ENCODE measurements at places on chromosomes 2 and 18. TPM values are rescaled to one million over a fixed set of nuclear protein-coding genes. Genes with fewer than 3 reads are reported as not detected.

DNA sequence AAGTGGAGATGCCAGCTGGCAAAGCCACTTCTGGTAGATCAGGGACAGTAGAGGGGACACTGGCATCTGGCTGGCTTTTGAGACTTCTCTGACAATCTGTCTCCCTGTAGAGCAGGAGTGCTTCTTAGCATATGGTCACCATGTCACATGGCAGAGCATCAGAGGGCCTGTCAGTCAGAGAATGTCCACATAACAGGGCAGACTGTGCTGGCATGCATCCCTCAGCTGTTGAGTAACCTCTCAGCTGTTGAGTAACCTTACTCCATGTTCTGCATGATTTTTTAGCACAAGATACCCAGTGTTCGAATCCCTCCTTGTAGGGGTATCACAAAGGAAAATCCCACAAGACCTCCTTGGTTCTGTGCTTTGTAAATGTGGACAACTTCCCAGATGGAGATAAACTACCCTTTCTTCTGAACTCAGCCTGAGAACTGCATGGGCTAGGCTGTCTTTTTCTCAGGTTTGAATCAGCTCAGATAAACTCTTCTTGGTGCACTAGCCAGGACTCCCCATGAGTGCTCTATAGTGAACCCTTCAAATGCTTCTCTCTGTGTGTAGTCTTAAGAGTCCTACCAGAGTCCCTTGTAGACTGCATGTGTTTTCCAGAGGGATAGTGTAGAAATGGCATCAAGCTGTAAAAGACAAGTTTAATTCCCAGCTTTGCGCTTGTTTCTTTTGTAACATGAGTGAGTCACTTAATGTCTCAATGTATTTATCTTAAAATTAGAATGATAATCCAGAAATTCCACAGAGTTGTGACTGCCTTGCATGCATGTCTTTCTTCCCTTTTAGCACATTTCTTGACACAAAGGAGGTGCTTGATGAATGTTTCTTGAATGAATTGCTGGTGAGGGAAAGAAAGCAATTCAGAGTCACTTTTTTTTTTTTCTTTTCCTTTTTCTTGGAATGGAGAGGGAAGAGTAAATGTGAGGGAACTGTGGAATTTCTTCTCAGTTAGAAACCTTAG, 442.3 kb upstream of the HNMT start:
- no peaks in the 10 kb centered on the region for H3K27me3 ChIP-seq
- H3K27ac ChIP-seq: no peak overlapping the region
- H3K4me1 ChIP-seq: no peaks in the 10 kb centered on the region

DNA sequence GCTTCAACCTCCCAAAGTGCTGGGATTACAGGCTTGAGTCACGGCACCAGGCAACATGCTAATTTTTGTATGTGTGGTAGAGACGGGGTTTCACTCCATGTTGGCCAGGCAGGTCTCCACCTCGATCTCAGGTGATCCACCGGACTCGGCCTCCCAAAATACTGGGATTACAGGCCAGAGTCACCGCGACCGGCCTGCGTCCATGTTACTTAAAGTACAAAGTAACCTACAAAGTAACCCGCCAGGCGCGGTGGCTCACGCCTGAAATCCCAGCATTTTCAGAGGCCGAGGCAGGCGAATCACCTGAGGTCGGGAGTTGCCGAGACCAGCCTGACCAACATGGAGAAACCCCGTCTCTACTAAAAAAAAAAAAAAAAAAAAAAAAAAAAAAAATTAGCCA, 1.1 kb upstream of the ANKRD30B start:
- H3K4me1 ChIP-seq: no peaks in the 10 kb centered on the region
- H3K27me3 ChIP-seq: peaks cover 10% of the 10 kb centered on the region
- no peaks in the 10 kb centered on the region for H3K36me3 ChIP-seq
- H3K4me3 ChIP-seq: no peak overlapping the region

The GPR155 gene
- total RNA-seq: 3.1 TPM

- H3K4me1 ChIP-seq: peaks cover 14% of the 10 kb centered on the region
- DNase-seq: no peak
- no peaks in the 10 kb centered on the region for H3K27me3 ChIP-seq
- H3K4me3 ChIP-seq: no peak overlapping the region
- no peak overlapping the region for H3K27ac ChIP-seq
- H3K36me3 ChIP-seq: peaks cover 5% of the 10 kb centered on the region
These were observed 88.3 kb downstream of the RAPH1 start for GRCh38 chr2:203446780-203447179.

GRCh38 chr2:60413814-60414168, 139.7 kb downstream of the BCL11A start:
- H3K27me3 ChIP-seq: peaks cover 4% of the 10 kb centered on the region
- H3K27ac ChIP-seq: no peak overlapping the region
- H3K36me3 ChIP-seq: no peaks in the 10 kb centered on the region

- H3K27me3 ChIP-seq: peaks cover 3% of the 10 kb centered on the region
- H3K4me3 ChIP-seq: no peak overlapping the region
- no peak overlapping the region for H3K27ac ChIP-seq
- peaks cover 18% of the 10 kb centered on the region for H3K4me1 ChIP-seq
- peaks cover 4% of the 10 kb centered on the region for H3K36me3 ChIP-seq
These were observed 37.0 kb upstream of the EPC2 start for GRCh38 chr2:148607566-148607965.

The SH2D6 gene
- total RNA-seq: 0.96 TPM

- peaks cover 5% of the 10 kb centered on the region for H3K4me1 ChIP-seq
- H3K36me3 ChIP-seq: peaks cover 1% of the 10 kb centered on the region
- H3K27me3 ChIP-seq: peaks cover 75% of the 10 kb centered on the region
These were observed 8.7 kb upstream of the SIX3 start for GRCh38 chr2:44932564-44933392.

DNA sequence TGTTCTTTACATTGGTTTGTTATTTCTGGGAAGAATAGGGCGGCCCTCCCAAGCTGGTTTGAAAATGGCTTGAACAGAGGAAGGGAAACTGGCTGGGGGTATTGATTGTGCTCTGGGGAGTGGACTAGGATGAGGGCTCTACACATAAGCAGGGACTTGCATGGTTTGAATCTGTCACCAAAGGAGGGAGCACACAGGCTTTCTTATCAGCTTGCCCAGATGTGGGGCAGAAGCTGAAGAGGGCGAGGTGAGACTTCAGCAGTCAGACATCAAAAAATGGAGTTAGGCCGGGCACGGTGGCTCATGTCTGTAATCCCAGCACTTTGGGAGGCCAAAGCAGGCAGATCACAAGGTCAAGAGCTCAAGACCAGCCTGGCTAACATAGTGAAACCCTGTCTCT, 7.2 kb upstream of the RAB12 start:
- peaks cover 14% of the 10 kb centered on the region for H3K4me1 ChIP-seq
- DNase-seq: no peak
- no peak overlapping the region for H3K4me3 ChIP-seq
- no peak overlapping the region for H3K27ac ChIP-seq

The EVX2 gene
- not detected for total RNA-seq

The RNF144A gene
- total RNA-seq: 22.1 TPM

DNA sequence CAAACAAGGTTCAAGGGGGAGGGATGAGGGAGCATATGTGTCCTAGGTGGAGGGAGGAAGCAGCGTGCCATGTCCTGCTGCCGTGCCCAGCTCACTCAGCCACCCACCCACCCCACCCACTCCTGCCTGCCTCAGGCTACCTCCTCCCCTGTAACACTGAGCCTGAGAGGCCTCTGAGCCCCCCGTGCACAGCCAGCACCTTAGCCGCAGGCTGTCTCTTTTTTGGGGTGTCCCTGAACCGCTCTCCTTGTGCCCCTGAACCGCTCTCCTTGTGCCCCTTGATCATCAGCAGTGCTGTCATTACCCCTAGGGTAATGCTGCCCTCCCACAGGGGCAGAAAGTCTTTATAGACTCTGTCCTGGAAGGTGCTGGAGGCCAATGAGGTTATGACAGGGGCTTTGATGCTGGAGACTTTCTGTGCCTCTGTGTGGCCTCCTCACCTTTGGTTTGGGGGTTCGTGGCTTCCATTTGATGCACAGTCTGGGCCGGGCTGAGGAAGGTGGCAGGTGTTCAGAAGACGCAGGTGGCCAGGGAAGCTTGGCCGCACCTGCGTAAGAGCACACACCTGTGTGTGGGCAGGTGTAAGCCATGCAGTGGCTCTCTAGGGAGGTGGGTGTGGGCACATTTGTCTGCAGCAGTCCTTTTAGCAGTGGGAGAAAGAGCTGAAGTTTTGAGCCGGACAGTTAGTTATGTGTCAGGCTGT, 140.0 kb downstream of the SEPTIN10 start:
- no peak overlapping the region for H3K4me3 ChIP-seq
- DNase-seq: no peak
- H3K27me3 ChIP-seq: peaks cover 3% of the 10 kb centered on the region
- peaks cover 4% of the 10 kb centered on the region for H3K4me1 ChIP-seq
- H3K36me3 ChIP-seq: no peaks in the 10 kb centered on the region

DNA sequence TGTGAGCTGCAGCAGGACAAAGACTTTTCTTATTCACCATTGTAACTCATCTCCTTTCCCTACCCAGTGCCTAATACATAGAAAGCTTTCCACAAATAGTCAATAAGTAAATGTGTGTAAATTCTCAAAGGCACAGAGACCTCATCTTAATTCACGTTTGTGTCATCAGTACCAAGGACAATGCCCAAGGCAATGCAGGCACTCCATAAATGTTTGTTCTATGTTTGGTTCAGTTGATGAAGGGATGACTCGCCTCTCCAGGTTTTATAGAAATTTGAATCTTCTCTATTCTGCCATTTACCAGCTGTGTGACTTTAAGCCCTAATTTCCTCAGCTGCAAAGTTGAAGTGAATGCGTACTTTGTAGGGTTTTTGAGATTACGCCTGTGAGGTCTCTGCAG, 2.1 kb upstream of the MOGAT1 start:
- H3K27me3 ChIP-seq: peaks cover 65% of the 10 kb centered on the region
- no peak overlapping the region for H3K27ac ChIP-seq
- peaks cover 5% of the 10 kb centered on the region for H3K4me1 ChIP-seq
- no peak overlapping the region for H3K4me3 ChIP-seq
- no peaks in the 10 kb centered on the region for H3K36me3 ChIP-seq
- no peak for DNase-seq

The IGFBP2 gene
- total RNA-seq: 33.5 TPM

The PSD4 gene
- total RNA-seq: 278 TPM

DNA sequence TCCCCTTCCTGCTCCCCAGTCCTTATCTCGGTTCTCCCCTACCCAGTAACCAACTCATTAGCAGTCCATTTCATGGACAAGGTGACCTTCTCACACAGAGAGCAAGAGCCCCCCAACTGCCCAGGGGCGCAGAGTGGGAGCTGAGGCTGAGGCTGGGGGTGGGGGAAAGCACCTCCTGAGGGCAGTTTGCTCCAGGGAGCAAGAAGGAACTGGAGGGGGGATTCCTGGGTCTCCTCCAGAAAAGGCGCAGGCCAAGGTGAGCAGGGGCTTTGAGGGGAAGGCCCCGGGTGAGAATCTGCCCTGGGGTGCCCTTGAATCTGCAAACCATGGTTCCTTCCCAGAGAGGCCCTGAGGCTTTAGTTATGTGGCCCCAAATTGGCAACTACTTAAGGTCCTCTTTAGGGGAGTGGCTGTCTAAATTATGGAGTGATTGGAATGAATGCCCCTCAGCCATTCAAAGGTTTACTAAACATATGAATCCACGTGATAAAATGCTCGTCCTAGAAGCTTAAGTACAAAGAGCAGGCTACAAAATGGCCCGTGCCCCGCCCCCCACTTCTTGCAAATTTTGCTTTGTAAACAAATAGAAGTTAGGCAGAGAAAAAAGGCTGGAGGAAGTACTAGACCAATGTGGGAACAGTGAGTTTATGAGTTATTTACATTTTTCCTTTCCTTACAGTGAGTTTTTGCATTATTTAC, 123.5 kb upstream of the HS6ST1 start:
- no peaks in the 10 kb centered on the region for H3K36me3 ChIP-seq
- H3K4me1 ChIP-seq: no peaks in the 10 kb centered on the region
- H3K27me3 ChIP-seq: no peaks in the 10 kb centered on the region
- no peak for DNase-seq
- no peak overlapping the region for H3K27ac ChIP-seq

- H3K36me3 ChIP-seq: no peaks in the 10 kb centered on the region
- DNase-seq: no peak
- no peak overlapping the region for H3K27ac ChIP-seq
- no peaks in the 10 kb centered on the region for H3K4me1 ChIP-seq
These were observed 78.6 kb downstream of the CALCRL start for GRCh38 chr2:187369471-187369870.

The ATP8B1 gene
- not detected for total RNA-seq

- H3K27me3 ChIP-seq: no peaks in the 10 kb centered on the region
- H3K27ac ChIP-seq: no peak overlapping the region
- no peak overlapping the region for H3K4me3 ChIP-seq
- H3K36me3 ChIP-seq: peaks cover 54% of the 10 kb centered on the region
- DNase-seq: peak; percentile 51
These were observed 27.2 kb downstream of the XPO1 start for GRCh38 chr2:61510674-61511671.

The MC2R gene
- total RNA-seq: not detected

The SLC9A4 gene
- total RNA-seq: 0.07 TPM

- no peak for DNase-seq
- no peaks in the 10 kb centered on the region for H3K36me3 ChIP-seq
- H3K27ac ChIP-seq: no peak overlapping the region
- no peak overlapping the region for H3K4me3 ChIP-seq
These were observed 162.2 kb downstream of the BCL11A start for GRCh38 chr2:60391230-60391629.

- peaks cover 2% of the 10 kb centered on the region for H3K36me3 ChIP-seq
- H3K27me3 ChIP-seq: peaks cover 53% of the 10 kb centered on the region
- no peak overlapping the region for H3K4me3 ChIP-seq
- peaks cover 53% of the 10 kb centered on the region for H3K4me1 ChIP-seq
- no peak overlapping the region for H3K27ac ChIP-seq
These were observed 233.1 kb downstream of the HAUS1 start for GRCh38 chr18:46337271-46337670.

- H3K27me3 ChIP-seq: no peaks in the 10 kb centered on the region
- DNase-seq: no peak
- no peaks in the 10 kb centered on the region for H3K4me1 ChIP-seq
- H3K36me3 ChIP-seq: no peaks in the 10 kb centered on the region
- H3K4me3 ChIP-seq: no peak overlapping the region
- no peak overlapping the region for H3K27ac ChIP-seq
These were observed 45.9 kb downstream of the ST6GAL2 start for GRCh38 chr2:106839849-106840595.

- H3K27me3 ChIP-seq: peaks cover 67% of the 10 kb centered on the region
- no peak overlapping the region for H3K4me3 ChIP-seq
- H3K4me1 ChIP-seq: peaks cover 3% of the 10 kb centered on the region
- DNase-seq: no peak
- H3K27ac ChIP-seq: no peak overlapping the region
These were observed 1.5 kb upstream of the VSNL1 start for GRCh38 chr2:17538844-17539554.

DNA sequence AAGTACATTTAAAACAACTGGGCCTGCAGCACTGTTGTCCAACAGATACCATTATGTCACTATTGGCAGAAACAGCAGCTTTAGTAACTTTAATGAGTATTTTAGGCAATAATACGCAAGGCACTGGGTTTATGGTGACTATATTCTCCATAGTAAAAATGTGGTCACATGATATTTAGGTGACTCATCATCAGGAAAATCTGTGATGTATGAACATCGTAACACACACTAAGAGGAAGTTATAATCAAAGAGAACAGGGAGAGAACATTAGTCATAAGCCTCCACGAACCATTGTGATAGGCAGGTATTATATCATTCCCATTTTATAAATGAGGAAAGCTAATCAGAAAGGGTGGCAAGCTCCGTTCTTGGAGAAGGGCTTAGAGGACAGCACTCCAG, 36.9 kb downstream of the RAPH1 start:
- H3K27ac ChIP-seq: no peak overlapping the region
- peaks cover 2% of the 10 kb centered on the region for H3K36me3 ChIP-seq
- no peak overlapping the region for H3K4me3 ChIP-seq
- peaks cover 10% of the 10 kb centered on the region for H3K4me1 ChIP-seq
- DNase-seq: peak; percentile 20

Measured in activated CD4-positive, alpha-beta T cell treated with anti-CD3 and anti-CD28 coated beads, Interleukin-2, amount 10 ng/mL, durations not matched to agents 24 days and 14 days (primary cell).